AG04450 (cell line): ENCODE measurements at places on chromosomes 12 and 14. TPM values are rescaled to one million over a fixed set of nuclear protein-coding genes. Genes with fewer than 3 reads are reported as not detected.

DNA sequence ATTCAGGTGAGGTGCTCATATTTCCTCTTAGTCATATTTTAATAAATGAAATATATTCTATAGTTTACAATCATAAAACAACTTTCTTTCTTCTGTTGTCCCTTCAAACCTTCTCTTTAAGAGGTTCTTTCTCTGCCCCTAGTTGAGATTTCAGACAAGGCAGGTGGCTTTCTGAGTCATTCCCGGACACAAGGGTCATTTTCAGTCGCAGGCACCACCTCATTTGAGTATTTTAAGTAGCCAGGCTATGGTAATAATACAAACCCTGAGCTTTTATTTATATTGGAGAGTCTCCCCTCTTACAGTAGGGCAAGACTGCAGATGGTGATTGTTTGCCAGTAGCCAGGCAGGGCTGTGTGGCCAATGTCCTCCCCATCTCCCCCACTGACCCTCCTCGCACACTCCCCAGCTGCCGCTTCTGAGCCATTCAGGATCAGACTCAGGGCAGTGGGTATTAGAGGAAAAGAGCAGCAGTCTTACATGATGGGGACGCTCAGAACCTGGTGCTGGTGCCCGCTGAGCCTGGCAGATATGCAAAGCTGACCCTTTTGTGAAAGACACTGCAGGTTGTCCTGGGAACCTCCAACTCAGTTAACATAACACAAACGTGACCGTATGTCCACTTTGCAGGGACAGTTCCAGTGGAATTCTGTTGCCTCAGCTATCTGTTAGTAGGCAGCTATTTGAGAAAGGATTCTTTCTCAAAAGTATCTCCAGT lies 101.1 kb upstream of the BCL2L14 start:
- DNase-seq, result no peak

DNA sequence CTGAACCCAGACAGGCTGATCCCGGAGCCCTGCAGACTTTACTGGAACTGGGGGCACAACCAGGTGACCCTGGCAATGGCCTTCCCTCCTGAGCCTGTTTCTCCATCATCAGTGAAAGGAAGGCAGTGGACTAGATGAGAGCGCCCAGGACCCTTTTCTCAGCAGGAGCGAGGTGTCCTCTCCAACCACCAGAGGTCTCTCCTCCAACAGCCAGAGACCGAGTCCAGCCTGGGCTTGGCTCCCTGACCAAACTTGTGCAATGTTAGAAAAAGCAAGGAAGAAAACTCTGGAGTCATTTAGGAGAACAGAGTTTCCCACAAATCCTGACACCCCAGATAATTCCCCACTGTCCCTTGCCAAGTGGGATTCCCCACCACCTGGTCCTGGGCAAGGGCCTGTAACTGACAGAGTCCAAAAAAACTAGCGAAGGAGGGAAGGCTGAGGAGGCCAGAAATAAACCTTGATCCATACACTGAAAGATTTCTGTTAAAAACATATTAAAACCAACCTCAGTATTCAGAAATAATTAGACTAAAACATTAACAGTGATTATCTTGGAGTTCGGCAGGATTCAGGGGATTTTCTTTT lies 9.0 kb downstream of the RPS6KL1 start:
- DNase-seq, result peak; percentile 46

- no peak for DNase-seq
These were observed 19.0 kb downstream of the FAM222A start for GRCh38 chr12:109732321-109733305.

- DNase-seq, result no peak
These were observed 338.0 kb upstream of the FKBP4 start for GRCh38 chr12:2456813-2457186.

- no peak for DNase-seq
These were observed 9.4 kb downstream of the SPRYD3 start for GRCh38 chr12:53069621-53070410.

- DNase-seq, result no peak
These were observed 22.2 kb downstream of the NR2C1 start for GRCh38 chr12:95051241-95051640.

DNA sequence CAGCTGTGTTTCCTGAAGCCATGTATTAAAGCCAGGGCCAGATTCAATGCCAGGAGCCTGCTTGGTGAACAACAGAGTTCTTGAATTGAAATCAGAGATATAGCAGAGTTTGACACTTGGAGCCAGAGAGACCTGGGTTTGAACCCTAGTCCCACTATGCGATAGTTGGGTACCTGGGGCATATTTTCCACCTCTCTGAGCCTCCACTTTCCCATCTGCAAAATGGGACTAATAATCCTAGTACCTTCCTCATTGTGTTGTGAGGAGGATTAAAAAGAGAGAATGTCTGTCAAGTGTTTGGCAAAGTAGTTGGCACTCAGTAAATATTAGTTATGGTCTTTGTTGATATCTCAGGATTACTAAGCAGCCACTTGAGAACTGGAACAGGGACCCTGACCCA lies 6.0 kb upstream of the HRK start:
- no peak for DNase-seq

GRCh38 chr14:87581298-87581697 lies 411.7 kb downstream of the GALC start:
- DNase-seq, result no peak

DNA sequence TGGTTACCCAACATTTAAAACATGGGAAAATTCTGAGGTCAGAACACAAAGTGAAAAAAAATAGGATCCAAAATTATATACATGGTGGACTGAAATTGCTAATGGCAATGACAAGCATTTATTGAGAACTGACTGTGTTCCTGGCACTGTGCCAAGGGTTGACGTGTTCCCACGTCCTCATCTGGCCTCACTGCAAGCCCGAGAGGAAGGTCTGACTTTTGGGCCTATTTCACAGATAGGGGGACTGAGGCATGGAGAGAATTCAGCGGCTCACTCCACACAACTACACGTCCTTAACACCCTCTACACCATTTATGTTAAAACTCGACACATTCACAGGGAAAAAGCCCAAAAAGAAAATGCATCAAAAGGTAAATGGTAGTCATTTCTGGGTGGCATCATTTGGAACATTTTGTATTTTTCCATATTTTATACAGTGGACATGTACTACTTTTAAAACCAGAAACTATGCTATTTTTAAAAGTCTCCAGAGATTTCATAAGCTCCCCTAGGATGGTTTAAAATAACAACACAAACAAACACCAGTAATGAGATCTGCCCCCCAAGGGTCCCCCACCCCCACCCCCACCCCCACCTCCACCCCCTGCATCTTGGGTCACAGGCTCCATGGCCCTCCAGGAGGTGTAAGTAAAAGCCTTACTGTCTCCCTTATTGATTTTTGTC lies 27.7 kb downstream of the CLMN start:
- DNase-seq, result no peak

- DNase-seq, result no peak
These were observed 188.1 kb downstream of the SNAPC1 start for GRCh38 chr14:61950340-61950739.

The GUCY2C gene
- not detected in 2 replicates for polyA plus RNA-seq

The TEX52 gene
- polyA plus RNA-seq, result not detected in 2 replicates

The PRPH gene
- not detected in 2 replicates for polyA plus RNA-seq

The ARHGEF40 gene
- polyA plus RNA-seq, result 40.7 and 52.2 TPM in 2 replicates

The LEMD3 gene
- polyA plus RNA-seq, result 9.3 and 11.9 TPM in 2 replicates
